Fibroblast of the conjunctiva (primary cell): ENCODE measurements at places on chromosomes 6 and 20.

- no peak for DNase-seq
Measured at GRCh38 chr6:12543953-12544352, 172.6 kb upstream of the PHACTR1 start.

DNA sequence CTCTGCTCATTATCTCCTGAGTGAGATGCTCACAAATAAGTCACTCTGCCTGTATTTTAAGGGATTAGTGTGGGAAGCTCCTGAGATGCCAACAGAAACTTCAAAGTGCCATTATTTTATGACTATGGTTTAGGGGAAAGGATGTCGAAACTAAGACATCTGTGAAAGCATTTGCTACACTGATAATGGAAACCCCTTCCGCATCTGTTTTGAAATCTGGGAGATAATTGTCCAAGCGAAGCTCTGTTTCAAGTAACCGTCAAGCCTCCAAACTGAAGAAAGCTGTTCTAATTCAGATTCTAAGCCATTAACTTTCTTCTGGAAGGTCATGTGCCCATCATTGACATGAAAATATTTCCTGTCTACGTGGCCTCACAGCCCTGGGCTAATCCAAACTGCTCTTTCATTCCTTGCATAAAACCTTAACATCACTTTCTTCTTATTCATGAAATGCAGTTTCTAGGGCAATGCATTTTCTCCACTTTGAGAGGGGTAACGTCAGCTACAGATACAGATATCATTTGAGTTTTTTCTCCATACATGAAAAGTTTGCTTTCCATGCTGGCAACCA is 932.0 kb downstream of the C6orf118 start:
- DNase-seq, result no peak

- no peak for DNase-seq
Measured at GRCh38 chr6:129954749-129955431, 63.5 kb upstream of the L3MBTL3 start.

GRCh38 chr20:5727018-5727515 is 23.1 kb upstream of the SHLD1 start:
- no peak for DNase-seq

- no peak for DNase-seq
Measured at GRCh38 chr20:4819901-4820300, 98.2 kb downstream of the PRND start.

GRCh38 chr6:87914637-87915395 is 132.8 kb upstream of the SPACA1 start:
- no peak for DNase-seq

GRCh38 chr6:33445119-33445603 is 9.2 kb upstream of the ZBTB9 start:
- DNase-seq, result no peak

DNA sequence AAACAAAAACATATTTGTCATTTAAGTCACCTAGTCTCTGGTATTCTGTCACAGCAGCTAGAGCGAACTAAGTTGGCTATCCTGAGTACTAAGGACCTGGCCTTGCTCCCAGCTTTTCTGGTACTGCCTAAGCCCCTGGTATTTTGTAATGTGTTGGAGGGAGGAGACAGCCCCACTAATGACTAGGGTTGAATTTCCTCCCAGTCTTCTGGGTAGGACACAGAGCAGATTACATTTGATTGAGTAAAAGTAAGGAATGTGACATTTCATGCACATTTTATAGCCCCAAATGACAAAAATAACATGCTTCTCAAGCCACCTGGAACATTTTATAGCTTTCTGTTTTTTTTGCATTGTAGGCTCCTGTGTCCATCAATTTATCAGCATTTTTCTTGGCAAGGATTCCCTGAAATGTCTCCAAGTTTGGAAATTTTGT is 47.9 kb upstream of the DDR1 start:
- DNase-seq, result peak; percentile 42

- DNase-seq, result peak; percentile 82
Measured at GRCh38 chr6:9523462-9523861, 891.4 kb downstream of the TFAP2A start.

GRCh38 chr20:1203630-1204029 is 376 bp downstream of the C20orf202 start:
- no peak for DNase-seq

DNA sequence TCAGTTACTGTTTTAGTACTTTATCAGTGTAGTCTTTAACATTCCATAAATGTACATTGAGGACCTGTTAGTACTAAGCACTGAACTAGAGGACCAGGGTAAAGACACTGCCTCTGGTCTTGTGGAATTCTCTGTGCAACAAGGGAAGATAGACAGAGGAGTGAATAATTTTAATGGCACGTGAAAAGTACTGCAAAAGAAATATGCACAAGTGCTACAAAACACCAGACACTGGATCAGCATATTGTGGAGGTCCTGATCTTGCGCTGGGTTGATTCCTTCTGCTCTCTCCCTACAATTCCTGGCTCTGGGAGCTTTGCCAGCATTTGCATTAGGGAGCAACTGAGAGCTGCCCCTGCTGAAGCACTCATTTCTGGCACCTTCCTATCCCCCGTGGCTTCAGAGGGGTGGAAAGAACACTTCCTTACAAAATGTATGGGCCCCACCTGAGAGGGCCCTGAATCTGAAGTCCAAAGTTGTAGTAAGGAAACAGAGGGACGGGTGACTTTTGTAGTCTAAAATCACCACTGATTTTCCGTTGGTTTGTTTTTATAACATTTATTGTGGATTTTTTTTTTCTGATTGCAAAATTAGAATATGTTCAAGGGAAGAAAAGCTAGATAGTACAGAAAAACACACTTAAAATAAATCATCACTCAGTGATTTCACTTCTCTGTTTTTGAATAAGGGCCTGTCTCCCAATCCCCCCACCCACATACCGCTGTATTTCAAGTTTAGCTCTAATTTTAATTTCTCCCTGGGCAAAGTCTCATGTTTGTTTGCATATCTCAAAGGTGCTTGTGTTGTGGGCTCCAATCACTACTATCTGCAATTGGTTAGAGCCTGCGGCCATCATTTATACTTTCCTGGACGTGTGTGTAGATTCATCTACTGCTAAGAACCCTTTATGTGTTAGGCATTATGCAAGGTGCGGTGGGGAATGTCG is 4.9 kb downstream of the PKIG start:
- DNase-seq, result no peak

GRCh38 chr20:32672394-32672981 is 1.3 kb downstream of the C20orf203 start:
- DNase-seq, result no peak

DNA sequence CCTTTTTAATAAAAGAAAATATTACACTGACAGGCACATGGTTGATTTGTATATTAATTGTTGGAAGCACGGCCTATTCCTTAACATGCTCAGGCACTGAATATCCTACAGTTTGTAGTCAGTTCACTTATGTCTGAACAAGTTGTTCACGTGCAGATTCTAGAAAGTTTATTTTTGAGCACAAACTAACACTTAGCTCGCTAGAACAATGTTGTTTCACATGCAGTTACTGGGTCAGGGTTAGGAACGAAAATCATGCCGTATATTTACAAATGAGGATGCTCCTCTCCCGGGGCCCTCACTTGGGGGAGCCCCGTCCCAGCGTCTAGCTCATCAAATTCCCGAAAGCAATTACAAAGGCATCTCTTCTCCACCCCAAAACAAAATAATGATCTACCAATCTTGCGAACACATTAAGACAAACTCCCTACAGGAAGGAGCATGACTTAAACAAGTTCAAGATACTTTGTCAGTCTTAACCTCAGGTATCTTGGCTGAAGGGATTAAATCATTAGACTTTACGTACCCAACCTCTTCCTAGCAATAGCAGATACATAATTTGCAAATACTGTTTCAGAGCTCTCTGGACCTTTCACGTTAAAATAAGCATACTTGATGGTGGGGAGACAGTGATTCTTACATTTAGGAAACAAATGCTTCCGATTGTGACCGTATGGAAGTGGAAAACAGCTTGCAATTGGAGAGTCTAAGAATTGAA is 1.5 kb downstream of the MAP7 start:
- no peak for DNase-seq

DNA sequence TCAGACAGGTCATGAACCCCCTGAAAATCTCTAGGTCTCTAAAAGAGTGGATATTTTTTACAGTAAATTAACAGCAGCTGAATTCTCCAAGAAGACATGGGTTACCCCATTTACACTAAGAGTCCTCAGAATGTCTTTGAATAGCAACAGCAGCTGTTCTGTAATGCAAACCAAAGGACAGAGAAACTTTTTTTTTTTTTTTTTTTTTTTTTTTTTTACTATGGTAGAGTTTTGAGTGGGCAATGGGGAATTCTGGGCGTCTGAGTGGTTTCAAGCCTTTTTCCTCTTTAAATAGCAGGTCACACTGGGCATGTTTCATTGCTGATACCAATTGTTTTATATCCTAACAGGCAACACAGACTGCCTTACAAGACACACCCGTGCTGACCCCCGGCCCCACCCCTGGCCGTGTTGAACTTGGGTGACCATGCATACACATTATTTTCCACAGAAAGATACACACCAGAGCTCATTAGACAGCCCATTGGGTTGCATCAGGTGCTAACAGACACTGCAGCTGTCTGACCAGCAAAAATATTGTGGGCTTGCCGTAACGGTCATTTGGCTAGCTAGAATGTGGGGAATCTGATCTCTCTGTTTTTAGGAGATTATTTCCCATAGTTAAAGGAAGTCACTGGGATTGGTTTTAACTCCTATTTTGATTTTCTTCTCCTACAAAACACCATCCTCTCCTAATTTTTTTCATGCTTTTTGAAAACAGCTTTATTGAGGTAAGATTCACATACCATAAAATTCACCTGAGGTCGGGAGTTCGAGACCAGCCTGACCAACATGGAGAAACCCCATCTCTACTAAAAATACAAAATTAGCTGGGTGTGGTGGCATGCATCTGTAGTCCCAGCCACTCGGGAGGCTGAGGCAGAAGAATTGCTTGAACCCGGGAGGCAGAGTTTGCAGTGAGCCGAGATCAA is 26.7 kb upstream of the IRF4 start:
- no peak for DNase-seq

- peak; percentile 59 for DNase-seq
Measured at GRCh38 chr6:100504786-100505737, 40.3 kb upstream of the SIM1 start.

GRCh38 chr6:73667798-73668197 is 14.0 kb upstream of the SLC17A5 start:
- DNase-seq, result no peak

DNA sequence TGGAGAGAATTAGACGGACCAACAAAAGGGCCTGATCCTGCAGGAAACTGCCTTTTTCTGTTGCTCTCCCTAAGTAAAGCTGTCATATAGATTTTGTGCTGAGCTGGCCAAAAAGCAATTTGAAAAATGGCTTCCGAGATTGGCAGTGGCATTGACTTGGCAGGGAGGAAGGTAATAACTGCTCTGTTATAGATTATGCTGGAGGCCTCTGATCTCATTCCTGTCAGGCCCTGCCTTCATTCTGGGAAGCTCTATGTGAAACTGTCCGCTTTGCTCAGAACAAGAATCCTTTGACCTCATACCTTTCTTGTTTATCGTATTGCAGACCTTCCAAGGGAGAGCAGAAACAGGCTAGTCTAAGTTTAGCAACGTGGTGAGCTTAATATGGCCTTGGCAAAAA is 234.4 kb downstream of the PHACTR1 start:
- DNase-seq, result no peak

DNA sequence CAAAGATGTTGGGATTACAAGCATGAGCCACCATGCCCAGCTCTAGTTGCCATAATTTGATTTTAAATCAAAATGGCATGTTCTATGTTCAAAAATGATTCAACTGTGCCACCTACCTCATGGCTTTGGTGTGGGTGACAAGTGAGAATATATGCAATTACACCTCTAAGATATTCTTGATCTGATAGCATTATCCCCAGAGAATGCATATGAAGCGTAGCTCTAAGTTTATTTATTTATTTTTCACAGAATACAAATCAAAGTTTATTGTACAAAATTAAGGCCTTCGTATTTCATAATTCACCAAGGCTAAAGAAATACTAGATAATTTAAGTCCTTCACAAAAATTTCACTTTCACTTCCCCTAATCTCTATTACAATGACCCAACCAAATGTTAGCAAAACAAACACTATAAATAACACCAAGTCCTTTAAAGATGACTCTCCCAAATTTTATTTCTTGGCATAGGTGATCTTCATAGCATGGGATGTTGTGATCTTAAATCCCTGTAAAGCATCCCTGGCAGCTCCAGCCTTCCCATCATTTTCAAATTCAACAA is 205.9 kb upstream of the TAB2 start:
- no peak for DNase-seq

GRCh38 chr20:38903335-38903734 is 22.9 kb upstream of the FAM83D start:
- no peak for DNase-seq

- no peak for DNase-seq
Measured at GRCh38 chr20:13220904-13221297, at the start of gene ISM1. Gene ISM1 (plus strand): TSS chr20:13221274. CDS start chr20:13221777, 503 bp downstream.

- DNase-seq, result no peak
Measured at GRCh38 chr6:97019315-97019714, 94.8 kb downstream of the KLHL32 start.

- no peak for DNase-seq
Measured at GRCh38 chr6:14549871-14550270, 432.3 kb downstream of the CD83 start.

GRCh38 chr6:42428326-42429041 is 23.2 kb downstream of the TRERF1 start:
- no peak for DNase-seq

GRCh38 chr20:43711098-43711654 is 15.6 kb downstream of the GTSF1L start:
- no peak for DNase-seq

DNA sequence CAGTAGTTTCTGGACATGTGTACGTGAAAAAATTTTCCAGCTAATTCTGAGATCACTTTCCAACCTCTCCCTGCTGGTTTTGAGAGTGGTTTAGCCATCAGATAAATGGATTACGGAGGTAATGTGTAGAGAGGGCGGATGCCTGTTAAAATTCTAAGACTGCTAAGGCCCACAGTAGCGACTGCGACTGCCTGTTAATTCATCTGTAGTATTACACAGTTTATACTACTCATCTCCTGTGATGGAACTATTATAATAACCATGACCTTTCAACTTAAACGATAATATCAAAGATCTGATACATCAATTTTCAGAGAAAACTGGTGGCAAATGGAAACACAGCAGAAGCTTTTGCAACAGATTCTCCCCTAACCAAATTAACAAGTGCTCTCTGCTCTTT is 102.3 kb downstream of the IRF4 start:
- DNase-seq, result no peak

GRCh38 chr6:81997090-81997926 is 244.8 kb upstream of the TENT5A start:
- DNase-seq, result peak; percentile 80

GRCh38 chr6:77416839-77417238 is 46.5 kb downstream of the HTR1B start:
- DNase-seq, result no peak

DNA sequence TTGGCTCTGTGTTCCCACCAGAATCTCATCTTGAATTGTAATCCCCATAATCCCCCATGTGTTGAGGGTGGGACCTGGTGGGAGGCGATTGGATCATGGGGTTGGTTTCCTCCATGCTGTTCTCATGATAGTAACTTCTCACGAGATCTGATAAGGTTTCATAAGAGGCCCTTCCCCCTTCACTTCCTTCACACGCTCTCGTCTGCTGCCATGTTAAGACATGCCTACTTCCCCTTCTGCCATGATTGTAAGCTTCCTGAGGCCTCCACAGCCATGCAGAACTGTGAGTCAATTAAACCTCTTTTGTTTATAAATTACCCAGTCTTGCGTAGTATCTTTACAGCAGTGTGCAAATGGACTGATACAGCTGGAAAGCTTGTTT is 90.0 kb downstream of the ELOVL5 start:
- DNase-seq, result no peak
